ENCODE measurements at places on chromosomes 1 and 21.

DNA sequence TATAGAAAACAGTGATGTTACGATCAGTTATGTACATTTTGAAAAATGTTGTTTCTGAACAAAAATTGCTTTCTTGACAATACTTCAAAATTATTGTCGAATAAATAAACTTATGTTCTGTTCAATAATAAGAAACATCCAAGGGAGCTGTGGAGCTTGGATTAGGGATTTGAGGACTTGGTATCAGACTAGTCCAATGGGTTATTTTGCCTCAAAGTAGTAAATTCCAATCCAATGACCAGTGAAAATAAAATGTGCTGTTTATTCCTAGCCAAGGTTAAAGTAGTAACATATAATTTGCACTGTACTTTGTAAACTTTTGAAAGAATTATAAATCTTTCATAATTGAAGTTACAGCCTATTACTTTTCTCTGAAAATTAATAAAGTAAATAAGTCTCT, 79.1 kb upstream of the IVNS1ABP start:
- DNase-seq: no peak

GRCh38 chr1:215018555-215018954, 64.0 kb upstream of the KCNK2 start:
- peak; percentile 68 for DNase-seq

GRCh38 chr1:57748719-57749118, 324.9 kb upstream of the DAB1 start:
- no peak for DNase-seq

- DNase-seq: peak; percentile 90
These were observed 61.4 kb downstream of the OLFML2B start for GRCh38 chr1:161962091-161962887.

- peak; percentile 71 for DNase-seq
These were observed 157.2 kb upstream of the TMEM51 start for GRCh38 chr1:14996133-14997050.

- DNase-seq: no peak
These were observed at the start of gene FBLIM1 for GRCh38 chr1:15758343-15758931. TSS of gene FBLIM1 (plus strand) at chr1:15758795. CDS start at chr1:15764984, 6,189 bp downstream.

DNA sequence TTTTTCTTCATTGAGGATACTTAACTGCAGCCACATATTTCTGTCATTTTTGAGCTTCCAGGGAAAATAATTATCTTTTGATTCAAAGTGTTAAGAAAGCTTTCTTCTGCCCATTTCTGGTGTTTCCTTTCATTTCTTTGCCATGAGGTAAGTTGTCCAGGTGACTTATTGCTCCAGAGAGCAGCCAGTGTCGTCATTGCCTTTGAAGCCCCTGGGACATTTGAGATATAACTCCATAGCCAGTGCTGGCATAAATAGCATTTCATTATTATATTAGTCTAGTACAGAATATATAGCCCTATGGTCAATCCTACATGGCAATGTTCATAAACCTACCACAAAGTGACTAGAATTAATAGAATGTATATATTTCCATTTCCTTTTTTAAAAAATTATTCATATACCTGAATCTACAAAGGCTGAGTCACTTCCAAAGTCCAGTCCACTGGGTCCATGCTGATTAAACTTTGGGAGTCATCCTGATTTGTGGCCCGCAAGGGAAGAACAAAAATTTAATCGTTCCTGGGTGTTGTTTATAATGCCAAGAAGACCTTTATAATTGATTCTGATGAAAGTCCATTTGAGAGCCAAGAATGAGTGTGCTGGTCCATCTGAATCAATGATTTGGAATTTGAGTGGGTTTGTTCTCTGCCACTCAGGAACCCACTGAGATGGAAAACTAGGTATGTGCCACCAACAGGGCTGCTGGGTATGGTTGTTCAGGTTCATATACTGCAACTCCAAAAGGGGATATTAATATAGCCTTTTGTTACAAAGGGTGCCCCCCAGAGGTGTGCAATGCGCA, 221.8 kb upstream of the PLXNA2 start:
- no peak for DNase-seq

- DNase-seq: no peak
These were observed 407.9 kb upstream of the LYPLAL1 start for GRCh38 chr1:218765753-218766152.

DNA sequence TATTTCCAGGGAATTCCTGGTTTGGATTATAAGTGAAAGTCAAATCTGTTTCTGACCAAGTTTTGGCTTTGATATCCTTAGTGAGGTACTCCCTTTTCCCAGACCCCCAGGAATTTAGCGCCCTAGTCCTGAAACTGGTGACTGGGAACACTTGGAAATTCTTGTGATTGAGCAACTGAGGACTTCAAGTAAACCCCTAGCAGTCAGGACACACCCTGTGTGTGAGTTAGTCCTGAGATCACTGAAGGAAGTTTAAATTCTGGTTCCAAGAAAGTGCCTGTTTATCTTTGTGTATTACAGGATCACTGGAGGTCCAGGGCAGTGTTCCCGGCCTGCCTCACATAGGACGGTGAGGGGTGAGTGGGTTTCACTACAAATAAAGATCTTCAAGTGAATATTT, 95.1 kb upstream of the F3 start:
- no peak for DNase-seq

- no peak for DNase-seq
These were observed 41.3 kb upstream of the CR2 start for GRCh38 chr1:207412845-207413244.

- no peak for DNase-seq
These were observed 1397.0 kb upstream of the ADGRL4 start for GRCh38 chr1:80403471-80403893.

DNA sequence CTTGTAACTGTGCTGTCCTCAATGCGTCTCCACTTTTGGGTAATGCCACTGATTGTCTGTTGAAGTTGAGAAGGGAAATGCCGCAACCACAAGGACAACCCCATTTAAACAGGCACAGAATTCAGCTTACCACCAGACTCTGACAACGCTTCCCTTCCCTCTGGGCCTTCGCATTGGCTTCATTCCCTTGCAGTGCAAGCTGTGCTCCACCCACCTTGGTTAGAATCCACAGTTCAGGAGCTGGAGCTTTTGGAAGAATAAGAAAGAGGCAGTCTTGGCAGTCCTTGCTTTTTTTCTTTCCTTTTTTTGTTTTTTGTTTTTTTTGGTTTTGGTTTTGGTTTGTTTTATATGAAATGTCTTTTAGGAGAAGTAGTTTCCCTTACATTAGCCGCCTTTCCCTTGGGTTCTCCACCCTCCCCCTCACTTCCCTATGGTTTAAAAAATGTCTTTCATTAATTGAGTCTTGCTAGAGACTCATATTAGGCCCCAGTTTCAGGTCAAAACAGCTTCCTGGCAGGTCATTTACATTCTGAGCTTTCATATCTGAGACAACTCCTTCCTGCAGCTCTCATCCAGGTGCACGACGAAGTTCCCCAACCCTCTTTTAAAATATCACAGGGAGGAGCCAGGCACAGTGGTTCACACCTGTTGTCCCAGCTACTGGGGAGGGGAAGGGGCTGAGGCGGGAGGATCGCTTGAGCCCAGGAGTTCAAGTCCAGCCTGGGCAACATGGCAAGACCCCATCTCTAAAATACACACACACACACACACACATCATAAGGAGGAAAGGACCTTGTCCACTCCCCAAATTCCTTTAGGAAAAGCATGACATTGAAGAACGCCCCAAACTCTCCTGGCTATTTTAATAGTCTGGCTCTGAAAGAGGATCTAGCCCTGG, 20.7 kb upstream of the LAX1 start:
- peak; percentile 24 for DNase-seq

GRCh38 chr1:9352377-9353134, 59.9 kb downstream of the SPSB1 start:
- no peak for DNase-seq

DNA sequence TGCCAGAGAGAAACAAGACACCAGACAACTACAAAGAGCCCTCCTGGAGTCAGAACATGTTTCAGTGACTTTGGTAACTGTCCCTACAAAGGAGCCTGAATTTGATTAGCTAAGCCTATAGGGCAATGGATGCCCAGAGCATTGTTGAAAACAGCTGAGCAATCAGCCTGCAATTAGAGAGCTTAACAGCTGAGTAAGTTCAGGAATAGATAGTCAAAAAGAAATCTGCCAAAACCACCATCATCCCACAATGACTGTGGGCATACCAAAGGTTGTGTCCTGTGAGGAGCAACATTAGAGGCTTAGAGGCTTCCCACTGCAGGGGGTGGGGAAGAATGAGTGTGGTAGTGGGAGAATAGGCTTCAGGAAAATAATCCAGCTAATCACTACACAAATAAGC, 32.1 kb downstream of the SH3BP5L start:
- DNase-seq: no peak

DNA sequence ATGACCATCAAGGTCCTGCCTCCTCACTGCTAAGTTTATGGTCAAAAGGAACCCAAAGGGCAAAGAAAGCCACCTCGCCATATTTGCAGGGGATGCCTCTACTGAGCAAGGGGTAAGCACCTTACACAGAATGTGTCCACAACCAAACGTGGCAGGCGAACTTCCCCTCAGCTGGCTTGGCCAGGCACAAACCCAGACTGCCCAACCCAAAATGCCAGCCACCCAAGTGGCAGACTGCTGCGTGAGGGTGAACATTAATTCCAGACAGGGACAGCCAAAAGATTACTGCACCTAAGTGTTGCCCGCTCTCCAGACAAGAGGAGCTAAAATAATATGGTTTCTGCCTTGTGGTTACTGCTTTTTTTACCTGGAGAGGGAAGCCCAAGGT, 16.0 kb downstream of the ZNF697 start:
- no peak for DNase-seq

GRCh38 chr1:63274979-63275378, 47.4 kb upstream of the FOXD3 start:
- DNase-seq: no peak

- DNase-seq: peak; percentile 98
These were observed 45.3 kb downstream of the HHAT start for GRCh38 chr1:210373878-210374599.

DNA sequence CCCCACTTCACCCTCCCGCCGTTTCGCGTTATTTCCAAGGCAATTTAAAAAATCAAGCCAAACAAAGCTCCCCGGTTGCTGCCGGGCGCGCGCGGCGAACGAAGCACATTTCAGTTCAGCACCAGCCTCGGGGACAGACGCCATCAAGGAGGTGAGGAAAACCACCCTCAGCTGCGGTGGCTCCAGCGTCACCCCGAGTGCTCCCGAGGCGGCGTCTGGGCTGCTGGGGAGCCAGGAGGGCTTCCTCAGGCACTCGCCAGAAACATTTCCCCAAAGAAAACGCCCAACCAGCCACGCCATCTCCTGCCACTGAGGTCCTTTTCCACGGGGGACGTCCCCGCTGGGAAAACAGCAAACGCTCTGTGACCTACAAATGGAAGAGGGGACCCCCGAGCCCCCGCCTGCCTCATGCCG, 623 bp downstream of the GNG4 start:
- peak; percentile 68 for DNase-seq

GRCh38 chr1:230701895-230702768, 11.8 kb downstream of the AGT start:
- no peak for DNase-seq

DNA sequence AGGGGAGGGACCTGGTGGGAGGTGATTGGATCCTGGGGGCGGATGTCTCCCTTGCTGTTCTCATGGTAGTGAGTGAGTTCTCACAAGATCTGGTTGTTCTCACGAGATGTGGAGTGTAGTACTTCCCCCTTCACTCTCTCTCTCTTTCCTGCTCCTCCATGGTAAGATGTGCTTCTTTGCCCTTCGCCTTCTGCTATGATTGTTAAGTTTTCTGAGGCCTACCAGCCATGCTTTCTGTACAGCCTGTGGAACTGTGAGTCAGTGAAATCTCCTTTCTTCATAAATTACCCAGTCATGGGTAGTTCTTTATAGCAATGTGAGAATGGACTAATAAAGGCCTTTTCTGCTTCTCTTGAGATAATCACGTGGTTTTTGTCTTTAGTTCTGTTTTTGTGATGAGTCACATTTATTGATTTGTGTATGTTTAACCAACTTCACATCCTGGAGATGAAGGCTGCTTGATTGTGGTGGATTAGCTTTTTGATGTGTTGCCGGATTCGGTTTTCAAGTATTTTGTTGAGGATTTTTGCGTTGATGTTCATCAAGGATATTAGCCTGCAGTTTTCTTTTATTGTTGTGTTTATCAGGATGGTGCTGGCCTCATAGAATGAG, 45.5 kb downstream of the RABGAP1L start:
- no peak for DNase-seq

DNA sequence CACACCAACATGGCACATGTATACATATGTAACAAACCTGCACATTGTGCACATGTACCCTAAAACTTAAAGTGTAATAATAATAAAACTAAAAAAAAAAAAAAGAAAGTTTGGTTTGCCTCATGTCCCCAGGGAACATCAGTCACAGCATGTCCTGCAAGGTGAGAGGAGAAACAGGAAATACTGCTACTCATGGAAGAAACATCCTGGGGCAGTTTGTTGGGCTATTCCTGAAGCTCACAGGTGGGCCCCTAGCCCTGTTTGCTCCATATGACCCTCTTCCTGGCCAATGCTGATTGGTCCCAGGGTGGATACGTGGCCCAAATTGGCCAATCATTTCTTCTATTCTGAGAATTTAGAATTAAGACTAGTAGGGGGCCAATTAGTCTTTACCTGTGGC, 103.4 kb upstream of the ADAR start:
- DNase-seq: no peak

GRCh38 chr21:35965699-35966098, 94.6 kb downstream of the SETD4 start:
- no peak for DNase-seq

DNA sequence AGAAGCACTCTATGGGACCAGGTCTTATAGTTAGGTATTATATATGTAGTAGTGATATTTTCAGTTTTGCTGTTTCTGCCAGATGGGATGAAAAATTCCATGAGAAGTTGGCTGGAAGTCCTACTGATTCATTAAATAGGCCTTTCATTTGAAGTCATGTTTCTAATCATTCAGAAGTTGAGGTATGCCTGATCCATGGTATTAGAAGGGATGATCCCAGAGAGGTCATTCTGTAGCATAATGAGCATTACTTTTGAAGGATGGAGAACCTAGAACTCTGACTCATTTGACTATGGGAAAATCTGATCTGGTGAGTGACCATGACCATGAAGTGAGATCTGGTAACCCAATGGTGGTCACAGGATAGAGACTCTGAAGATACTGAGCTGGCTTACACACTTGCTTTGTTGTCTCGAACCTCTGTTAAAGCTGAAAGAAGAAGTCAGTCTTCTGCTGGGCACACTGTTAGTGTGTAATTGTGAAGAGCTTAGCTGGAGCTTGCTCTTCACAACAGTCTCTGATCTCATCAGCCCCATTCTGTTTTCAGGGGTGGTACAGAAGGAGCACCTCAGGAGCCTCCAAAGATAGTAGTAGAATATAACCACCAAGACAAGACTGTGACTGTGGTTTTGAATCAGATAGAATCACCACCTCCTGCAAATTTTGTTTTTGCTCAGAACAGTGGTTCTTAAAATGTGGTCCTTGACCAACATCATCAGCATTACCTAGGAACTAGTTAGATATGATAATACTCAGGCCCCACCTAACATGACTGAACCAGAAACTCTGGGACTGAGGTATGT, 9.0 kb downstream of the MGST3 start:
- DNase-seq: no peak

GRCh38 chr1:235907897-235908240, 41.2 kb upstream of the LYST start:
- no peak for DNase-seq

DNA sequence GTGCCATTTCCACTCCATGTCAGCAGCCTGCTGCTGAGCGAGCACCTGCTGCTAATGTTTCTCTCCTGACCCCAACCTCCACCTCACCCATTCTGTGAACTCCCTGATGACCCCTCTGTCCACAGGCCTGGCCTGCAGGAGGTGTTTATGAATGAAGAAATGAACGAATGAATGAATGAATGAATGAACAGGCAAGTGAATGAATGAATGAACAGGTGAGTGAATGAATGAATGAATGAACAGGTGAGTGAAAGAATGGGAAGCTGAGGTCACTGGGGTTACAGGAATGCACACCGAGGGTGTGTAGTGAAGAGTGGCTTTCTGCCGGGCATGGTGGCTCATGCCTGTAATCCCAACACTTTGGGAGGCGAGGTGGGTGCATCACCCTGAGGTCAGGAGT, 173.4 kb downstream of the IGSF21 start:
- DNase-seq: no peak
